ENCODE measurements at places on chromosomes 4 and X.
A peak's percentile ranks its signal among the peaks of the same experiment; 100 is the strongest.

- peak; percentile 18 for DNase-seq
These were observed 12.1 kb upstream of the ARAP2 start for GRCh38 chr4:36256398-36256891.

- no peak for DNase-seq
These were observed 69.6 kb upstream of the BCOR start for GRCh38 chrX:40167233-40167849.

DNA sequence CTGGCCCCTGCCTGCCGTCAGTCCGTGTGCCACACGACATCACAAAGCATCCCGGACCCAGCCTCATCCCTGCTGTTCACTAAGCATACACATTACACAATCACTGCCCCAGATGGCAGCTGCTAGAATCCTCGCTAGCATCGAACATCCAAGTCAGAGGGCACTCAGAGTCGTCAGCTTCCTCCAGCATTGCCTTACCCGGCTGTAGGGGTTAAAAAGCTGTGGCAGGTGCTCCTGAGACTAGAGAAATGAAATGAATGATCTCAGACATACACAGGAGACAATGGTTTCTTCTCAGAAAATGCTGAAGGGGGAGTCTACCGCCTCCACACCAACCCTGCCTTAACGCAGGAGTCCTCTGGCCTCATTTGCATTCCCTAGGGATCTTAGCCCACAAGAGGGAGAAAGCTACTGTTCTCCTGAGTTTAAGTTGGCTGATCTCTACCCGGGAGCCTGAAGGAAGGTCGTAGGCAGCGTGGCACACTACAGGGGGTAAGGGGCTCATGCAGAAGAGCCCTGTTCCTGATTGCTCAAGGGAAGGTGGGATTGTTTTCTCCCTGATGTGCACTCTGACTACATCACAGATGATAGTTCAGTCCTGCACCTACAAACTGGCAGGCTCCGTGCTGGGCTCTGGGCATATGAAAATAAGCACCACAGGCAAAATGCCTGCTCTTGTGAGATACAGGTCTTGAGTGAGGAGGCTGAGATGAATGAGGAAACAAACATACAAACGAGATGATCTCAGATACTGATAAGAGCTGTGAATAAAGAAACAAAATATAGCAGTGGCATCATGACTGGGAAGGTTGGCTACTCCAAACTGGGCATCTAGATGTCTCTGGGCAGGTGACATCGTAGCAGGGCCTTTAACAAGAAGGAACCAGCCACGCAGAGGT, 2.6 kb upstream of the KIAA0232 start:
- DNase-seq: no peak

DNA sequence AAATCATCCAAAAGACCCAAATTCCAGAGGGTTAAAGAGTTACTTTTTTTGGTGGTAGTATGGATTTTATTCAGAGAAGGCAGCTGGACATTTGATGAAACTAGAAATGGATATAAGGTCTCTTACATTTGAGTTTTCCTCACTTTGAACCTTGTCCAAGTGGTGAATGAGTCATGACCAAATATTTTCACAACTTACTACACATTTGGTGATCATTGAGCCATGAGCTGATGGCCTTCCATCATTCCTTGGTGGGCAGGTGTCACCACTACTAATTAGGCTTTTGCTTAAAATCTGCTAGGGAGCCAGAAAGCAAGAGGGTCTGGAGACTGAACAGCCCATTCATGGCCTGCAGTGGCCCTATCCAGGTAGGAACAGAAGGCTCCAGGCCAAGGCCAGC, 620.2 kb upstream of the INTU start:
- no peak for DNase-seq

DNA sequence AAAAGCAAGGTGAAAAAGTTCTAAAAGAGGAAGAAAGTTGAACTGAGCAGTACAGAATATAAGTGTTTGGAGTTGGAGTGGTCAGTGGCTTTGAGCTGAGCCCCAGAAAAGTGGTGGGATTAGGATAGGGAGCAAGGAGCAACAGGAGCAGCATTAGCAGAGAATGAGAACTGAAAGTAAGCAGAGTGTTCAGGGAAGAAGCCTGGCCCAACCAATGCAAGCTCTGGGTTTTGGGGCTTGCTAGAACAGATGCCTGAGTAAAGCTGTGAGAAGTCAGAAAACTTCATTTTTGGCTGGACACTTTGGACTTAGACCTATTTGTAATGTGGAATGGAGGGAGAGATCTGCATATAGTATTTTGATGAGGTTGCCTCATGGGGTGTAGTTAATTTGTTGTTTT, 17.8 kb downstream of the JADE1 start:
- no peak for DNase-seq

- no peak for DNase-seq
These were observed 258.4 kb downstream of the PPARGC1A start for GRCh38 chr4:23631255-23631950.
